RPMI7951 (cell line): ENCODE measurements at places on chromosomes 4 and X. TPM values are rescaled to one million over a fixed set of nuclear protein-coding genes. Genes with fewer than 3 reads are reported as not detected.

- no peak for DNase-seq
Measured at GRCh38 chr4:165518686-165519085, 139.9 kb downstream of the CPE start.

DNA sequence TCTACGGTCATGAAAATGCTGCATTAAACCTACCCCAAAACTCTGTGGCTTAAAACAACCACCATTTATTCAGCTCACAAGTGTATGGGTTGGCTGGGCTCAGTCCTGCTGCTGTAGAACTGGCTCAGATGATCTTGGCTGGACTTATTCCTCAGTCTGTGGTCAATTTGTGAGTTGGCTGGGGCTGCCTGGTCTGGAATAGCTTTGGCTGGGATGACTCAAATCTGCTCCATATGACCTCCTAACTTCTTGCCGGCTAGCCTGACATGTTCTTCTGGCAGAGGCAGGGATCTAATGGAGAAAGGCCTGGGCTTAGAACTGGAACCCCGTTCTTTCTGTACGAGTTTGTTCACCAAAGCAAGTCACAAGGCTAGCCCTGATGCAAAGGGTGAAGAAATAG is 71.7 kb downstream of the CFAP299 start:
- DNase-seq, result peak; percentile 51

SNCA gene
- total RNA-seq, result 0.60 and 6.4 TPM in 2 replicates

GRCh38 chr4:104641418-104641817 is 146.7 kb upstream of the CXXC4 start:
- no peak for DNase-seq

GPR50 gene
- not detected in 2 replicates for total RNA-seq

- DNase-seq, result no peak
Measured at GRCh38 chrX:69616457-69617203, 717 bp downstream of the EDA start.

DNA sequence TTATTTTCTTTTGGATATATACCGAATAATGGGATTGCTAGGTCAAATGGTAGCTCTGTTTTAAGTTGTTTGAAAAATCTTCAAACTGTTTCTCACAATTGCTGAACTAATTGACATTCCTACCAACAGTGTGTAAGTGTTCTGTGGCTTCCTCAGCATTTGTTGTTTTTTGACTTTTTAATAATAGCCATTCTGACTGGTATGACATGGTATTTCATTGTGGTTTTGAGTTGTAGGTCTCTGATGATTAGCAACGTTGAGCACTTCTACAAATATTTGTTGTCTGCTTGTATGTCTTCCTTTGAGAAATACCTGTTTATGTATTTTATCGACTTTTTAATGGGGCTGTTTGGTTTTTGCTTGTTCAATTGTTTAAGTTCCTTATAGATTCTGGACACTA is 680.1 kb upstream of the GRIA3 start:
- DNase-seq, result no peak

- DNase-seq, result no peak
Measured at GRCh38 chr4:80154545-80154933, 42.8 kb upstream of the PRDM8 start.

GRCh38 chr4:103497692-103498091 is 222.1 kb downstream of the TACR3 start:
- peak; percentile 54 for DNase-seq
